Pancreas (tissue), 10 donors: ENCODE measurements at places on chromosomes 6 and 20. TPM values are rescaled to one million over a fixed set of nuclear protein-coding genes. Genes with fewer than 3 reads are reported as not detected.

The TRIM40 gene
- not detected for total RNA-seq

The MMP24OS gene
- total RNA-seq: 49.9 TPM

The CLVS2 gene
- not detected for total RNA-seq

- DNase-seq: peak; percentile 62
Observed at GRCh38 chr6:37819802-37820717, 533 bp downstream of the ZFAND3 start.

GRCh38 chr6:168703990-168704389 is 263.0 kb downstream of the SMOC2 start:
- DNase-seq: no peak

- no peak for DNase-seq
Observed at GRCh38 chr6:166433096-166433495, 50.4 kb upstream of the MPC1 start.

DNA sequence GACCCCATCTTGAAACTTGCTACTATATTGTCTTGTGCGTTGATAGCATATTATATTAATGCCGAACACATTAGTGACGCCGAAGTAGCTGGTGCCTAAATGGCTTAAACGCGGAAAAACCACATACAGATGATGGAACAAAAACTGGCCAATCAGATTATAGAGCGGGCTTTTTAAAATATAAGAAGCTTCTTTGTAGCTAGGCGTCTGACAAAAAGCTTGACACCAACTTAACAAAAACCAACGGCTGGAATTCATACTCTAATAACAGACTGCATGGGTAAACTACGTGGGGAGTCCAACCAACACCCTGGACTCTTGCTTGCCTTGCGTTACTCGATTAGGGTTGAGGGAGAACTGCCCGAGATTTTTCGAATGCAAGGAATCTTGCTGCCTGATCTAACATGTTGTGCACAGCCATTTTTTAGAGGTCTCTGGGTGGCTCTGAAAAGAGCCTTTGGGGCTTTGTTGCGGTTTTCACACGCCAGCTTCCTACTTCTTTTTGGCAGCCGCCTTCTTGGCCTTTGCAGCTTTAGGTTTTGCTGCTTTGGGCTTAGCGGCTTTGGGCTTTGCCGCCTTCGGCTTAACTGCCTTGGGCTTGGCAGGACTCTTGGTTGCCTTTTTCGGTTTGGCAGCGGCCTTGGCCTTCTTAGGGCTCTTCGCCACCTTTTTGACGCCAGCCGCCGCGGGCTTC is 45.7 kb downstream of the OR2B2 start:
- DNase-seq: no peak

GRCh38 chr20:61161726-61162390 is 90.2 kb upstream of the CDH4 start:
- DNase-seq: no peak
